CD4-positive, alpha-beta memory T cell (primary cell): ENCODE measurements at places on chromosomes 1 and 21.

DNA sequence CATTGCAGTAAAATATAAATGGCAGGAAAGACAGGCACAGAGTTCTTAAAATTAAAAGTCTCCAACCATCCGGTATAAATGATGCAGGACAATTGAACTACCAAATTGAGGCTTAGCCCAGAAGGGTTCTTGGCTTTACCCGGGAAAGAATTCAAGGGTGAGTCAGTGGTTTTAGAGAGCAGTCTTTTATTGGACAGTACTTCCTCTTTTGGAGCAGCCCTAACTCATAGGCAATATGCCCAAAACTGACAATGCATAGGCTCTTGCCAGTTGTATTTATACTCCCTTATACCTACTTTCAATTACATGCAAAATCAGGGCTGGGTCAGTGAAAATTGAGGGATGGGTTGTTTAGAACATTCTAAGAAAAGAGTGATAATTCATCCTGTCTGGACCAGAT lies 1628.9 kb upstream of the PRMT6 start:
- H3K27me3 ChIP-seq = no peaks in the 10 kb centered on the region
- no peaks in the 10 kb centered on the region for H3K36me3 ChIP-seq
- H3K27ac ChIP-seq = no peak overlapping the region
- H3K4me1 ChIP-seq = no peaks in the 10 kb centered on the region

GRCh38 chr1:231357831-231358354 lies 19.8 kb downstream of the SPRTN start:
- peak; percentile 54 for DNase-seq
- peaks cover 4% of the 10 kb centered on the region for H3K36me3 ChIP-seq
- H3K4me1 ChIP-seq = peaks cover 5% of the 10 kb centered on the region
- no peaks in the 10 kb centered on the region for H3K27me3 ChIP-seq

DNA sequence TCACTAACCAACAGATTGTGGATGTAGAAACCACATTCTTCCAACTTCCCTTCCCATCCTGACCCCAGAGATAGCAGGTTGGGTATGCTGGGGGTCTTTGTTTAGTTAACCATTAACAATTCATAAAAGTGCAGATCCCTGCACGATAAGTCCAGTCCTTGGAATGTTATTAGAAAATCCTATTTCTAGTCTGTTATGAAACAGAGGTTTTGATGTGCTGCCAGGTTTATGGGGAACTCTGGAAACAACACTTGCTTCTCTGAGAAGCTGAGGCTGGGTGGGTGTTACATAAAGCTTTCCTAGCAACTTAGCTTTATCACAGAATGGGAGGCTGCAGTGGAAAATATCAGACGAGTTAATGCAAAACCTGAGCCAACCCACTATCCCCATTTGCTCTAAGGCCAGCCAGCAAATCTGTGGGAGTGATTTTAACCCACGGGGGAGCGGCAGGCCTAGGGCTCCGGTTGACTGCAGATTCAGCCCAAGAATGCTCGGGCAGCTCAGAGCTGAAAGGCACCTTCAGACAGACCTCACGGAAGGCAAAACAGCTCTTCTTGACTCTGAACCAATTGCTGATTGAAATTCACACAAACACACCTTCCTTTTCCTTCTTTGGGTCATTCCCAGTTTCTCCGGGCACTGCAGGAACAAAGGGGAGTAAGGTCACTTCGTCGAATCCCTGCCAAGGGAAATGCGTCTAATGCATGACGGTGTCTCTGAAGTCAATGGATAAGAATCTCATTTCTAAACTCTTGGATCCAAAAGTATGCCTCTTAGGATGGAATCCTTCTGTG lies 111.7 kb upstream of the IRF2BP2 start:
- peaks cover 53% of the 10 kb centered on the region for H3K4me1 ChIP-seq
- H3K4me3 ChIP-seq = no peak overlapping the region
- no peak for DNase-seq
- H3K36me3 ChIP-seq = no peaks in the 10 kb centered on the region
- H3K27ac ChIP-seq = no peak overlapping the region
- H3K27me3 ChIP-seq = no peaks in the 10 kb centered on the region

GRCh38 chr1:174301295-174302077 lies 142.2 kb downstream of the RABGAP1L start:
- H3K4me1 ChIP-seq = no peaks in the 10 kb centered on the region
- DNase-seq = no peak
- no peaks in the 10 kb centered on the region for H3K36me3 ChIP-seq
- H3K27ac ChIP-seq = no peak overlapping the region

DNA sequence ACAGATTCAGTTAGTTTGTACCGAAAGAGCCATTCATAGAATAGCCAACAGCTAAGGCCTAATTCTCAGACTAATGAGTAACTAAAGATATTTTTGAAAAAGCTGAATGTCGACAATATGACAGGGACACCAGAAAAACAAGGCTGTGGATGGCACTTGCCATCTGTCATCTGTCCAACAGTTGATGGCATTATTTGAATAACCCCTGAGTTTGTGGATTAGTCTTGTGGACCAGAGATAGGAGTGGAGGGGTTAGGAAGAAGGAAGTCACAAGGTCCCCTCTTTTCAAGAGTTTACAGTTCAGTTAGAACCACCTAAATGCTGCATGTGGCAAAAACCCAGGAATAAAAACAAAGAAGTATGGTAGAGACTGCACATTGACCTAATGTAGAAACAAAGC lies 356.5 kb upstream of the DUSP10 start:
- H3K27me3 ChIP-seq = no peaks in the 10 kb centered on the region
- H3K27ac ChIP-seq = no peak overlapping the region
- no peaks in the 10 kb centered on the region for H3K36me3 ChIP-seq
- no peak for DNase-seq
- no peak overlapping the region for H3K4me3 ChIP-seq
- no peaks in the 10 kb centered on the region for H3K4me1 ChIP-seq

- H3K4me3 ChIP-seq = peak overlapping the region; percentile 24
- peaks cover 18% of the 10 kb centered on the region for H3K4me1 ChIP-seq
- H3K27me3 ChIP-seq = peaks cover 6% of the 10 kb centered on the region
Observed at GRCh38 chr1:227948493-227949260, 945 bp upstream of the WNT9A start.

GRCh38 chr1:220438741-220439140 lies 89.2 kb upstream of the MARK1 start:
- no peaks in the 10 kb centered on the region for H3K4me1 ChIP-seq
- H3K4me3 ChIP-seq = no peak overlapping the region
- H3K27me3 ChIP-seq = no peaks in the 10 kb centered on the region
- H3K27ac ChIP-seq = no peak overlapping the region
- H3K36me3 ChIP-seq = no peaks in the 10 kb centered on the region

DNA sequence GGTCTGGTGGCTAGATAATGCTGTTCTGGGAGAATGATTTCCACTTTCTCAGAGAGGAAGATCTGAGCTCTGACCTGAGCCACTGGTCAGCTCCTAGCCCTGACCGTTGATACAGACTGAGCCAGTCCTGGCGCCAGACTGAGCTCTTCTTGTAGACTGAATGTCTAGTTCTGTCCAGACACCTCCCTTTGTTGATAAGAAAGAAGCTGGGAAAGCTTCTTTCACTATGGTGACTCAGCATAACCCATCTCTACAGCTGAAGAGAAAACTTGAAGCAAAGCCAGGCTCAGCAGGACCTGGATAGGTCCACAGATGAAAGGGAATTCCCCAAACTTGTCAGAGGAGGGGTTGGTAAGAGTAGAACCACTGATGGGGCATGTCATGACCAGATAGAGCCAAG lies 9.9 kb upstream of the TRABD2B start:
- H3K27ac ChIP-seq = no peak overlapping the region
- no peaks in the 10 kb centered on the region for H3K4me1 ChIP-seq
- H3K27me3 ChIP-seq = no peaks in the 10 kb centered on the region

GRCh38 chr21:31604591-31605190 lies 54.8 kb upstream of the SOD1 start:
- H3K4me3 ChIP-seq = no peak overlapping the region
- H3K4me1 ChIP-seq = no peaks in the 10 kb centered on the region
- no peaks in the 10 kb centered on the region for H3K36me3 ChIP-seq

GRCh38 chr1:87963556-87963955 lies 634.9 kb downstream of the LMO4 start:
- H3K27me3 ChIP-seq = no peaks in the 10 kb centered on the region
- H3K4me1 ChIP-seq = no peaks in the 10 kb centered on the region
- H3K36me3 ChIP-seq = no peaks in the 10 kb centered on the region

- H3K27me3 ChIP-seq = no peaks in the 10 kb centered on the region
- DNase-seq = no peak
- H3K4me1 ChIP-seq = peaks cover 28% of the 10 kb centered on the region
- peak overlapping the region; percentile 66 for H3K27ac ChIP-seq
- peak overlapping the region; percentile 68 for H3K4me3 ChIP-seq
- H3K36me3 ChIP-seq = no peaks in the 10 kb centered on the region
Observed at GRCh38 chr1:2049225-2049717, 940 bp upstream of the PRKCZ start.

DNA sequence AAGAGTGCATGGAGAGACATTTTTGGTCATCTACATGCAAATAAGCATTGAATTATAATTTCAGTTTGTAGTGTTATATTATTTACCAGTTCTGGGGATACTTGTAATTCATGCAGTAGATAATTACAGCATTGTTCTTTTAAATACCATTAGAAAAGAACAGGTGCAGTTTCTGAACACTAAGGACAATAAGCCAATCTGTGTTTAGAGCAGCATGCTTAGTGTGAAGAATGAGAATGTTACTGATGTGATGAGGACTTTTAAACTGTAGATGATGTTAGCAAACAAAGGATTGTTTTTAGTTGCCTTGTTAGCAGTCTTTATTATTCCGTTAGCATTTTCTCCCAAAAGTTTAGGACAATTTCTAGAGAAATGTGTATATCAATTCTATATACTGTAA lies 348.3 kb downstream of the BRINP3 start:
- H3K4me1 ChIP-seq = no peaks in the 10 kb centered on the region
- no peaks in the 10 kb centered on the region for H3K36me3 ChIP-seq
- H3K4me3 ChIP-seq = no peak overlapping the region
- no peak overlapping the region for H3K27ac ChIP-seq
- no peaks in the 10 kb centered on the region for H3K27me3 ChIP-seq
- no peak for DNase-seq

DNA sequence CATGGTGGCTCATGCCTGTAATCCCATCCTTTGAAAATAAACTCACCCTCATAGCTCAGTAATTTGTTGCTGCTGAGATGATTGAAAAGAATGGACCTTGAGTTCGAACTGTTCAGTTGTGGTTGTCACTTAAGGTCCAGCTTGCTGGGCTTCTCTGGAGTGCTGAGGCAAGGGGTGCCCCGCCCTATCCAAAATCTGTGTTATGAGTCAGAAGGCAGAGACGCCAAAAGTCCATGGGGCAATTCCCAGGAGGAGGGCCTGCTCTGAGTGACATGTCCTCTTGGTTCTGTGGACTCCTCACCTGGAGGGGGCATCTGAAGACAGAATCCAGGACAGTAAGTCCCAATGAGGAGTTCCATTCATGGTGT lies 64.8 kb downstream of the MYOM3 start:
- H3K4me1 ChIP-seq = no peaks in the 10 kb centered on the region
- no peak overlapping the region for H3K27ac ChIP-seq
- DNase-seq = no peak
- no peaks in the 10 kb centered on the region for H3K27me3 ChIP-seq
- no peaks in the 10 kb centered on the region for H3K36me3 ChIP-seq
- no peak overlapping the region for H3K4me3 ChIP-seq

DNA sequence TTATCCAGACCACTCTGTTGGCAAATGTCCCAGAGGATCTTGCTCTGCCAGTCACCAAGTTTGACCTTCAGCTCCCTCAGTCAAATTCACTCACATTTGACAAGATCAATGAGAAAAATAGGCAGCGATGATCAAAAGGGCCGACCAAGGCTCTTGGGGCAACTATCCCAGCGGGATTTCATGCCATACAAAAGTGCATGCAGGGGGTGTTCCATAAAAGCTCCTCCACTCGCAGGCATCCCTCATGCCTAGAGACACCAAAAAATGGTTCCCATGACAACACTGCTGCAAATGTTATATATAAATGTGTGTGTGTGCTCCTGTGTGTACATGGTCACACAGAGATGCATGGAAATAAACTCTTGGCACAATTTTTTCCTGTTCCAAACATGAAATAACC lies 16.2 kb upstream of the EIF4G3 start:
- no peak overlapping the region for H3K27ac ChIP-seq
- no peak overlapping the region for H3K4me3 ChIP-seq
- no peak for DNase-seq
- H3K27me3 ChIP-seq = no peaks in the 10 kb centered on the region

DNA sequence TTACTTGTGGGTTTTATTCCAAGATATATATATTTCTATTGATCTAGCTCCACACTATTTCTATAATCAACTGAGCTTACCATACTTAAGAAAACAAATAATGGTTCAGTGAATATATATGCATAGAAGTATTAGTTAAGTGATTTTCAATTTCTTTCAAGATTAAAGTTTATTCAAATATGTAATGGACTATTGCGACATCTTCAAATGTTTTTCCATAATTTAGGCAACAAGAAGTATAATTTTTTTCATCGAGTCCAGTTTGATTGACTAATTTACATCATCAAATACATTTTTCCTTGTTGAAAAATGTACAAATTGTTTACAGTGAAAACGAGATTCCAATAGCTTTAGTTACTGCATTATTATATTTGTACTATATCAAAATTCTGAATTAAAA lies 528.6 kb downstream of the PTPRC start:
- peaks cover 54% of the 10 kb centered on the region for H3K4me1 ChIP-seq
- H3K27me3 ChIP-seq = no peaks in the 10 kb centered on the region
- no peak overlapping the region for H3K27ac ChIP-seq

DNA sequence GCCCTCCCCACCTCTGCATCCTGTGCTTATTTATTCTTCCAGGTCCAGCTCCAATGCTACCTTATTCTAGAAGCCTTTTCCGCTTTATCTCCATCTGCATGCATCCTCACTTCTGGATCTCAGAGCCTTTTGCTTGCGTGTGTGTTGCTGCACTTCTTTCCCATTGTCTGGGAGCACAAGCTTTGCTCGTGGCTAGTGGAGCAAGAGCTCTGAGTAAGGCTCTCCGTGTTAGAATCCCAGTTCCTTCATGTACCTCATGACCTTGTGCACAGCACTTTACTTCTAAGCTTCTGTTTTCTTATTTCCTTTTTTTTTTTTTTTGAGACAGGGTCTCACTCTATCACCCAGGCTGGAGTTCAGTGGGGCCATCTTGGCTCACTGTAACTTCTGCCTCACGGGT lies 140.0 kb upstream of the POU3F1 start:
- DNase-seq = no peak
- no peaks in the 10 kb centered on the region for H3K27me3 ChIP-seq
- H3K27ac ChIP-seq = no peak overlapping the region
- H3K36me3 ChIP-seq = no peaks in the 10 kb centered on the region
- no peak overlapping the region for H3K4me3 ChIP-seq

- DNase-seq = no peak
- H3K27ac ChIP-seq = no peak overlapping the region
- H3K4me3 ChIP-seq = no peak overlapping the region
- no peaks in the 10 kb centered on the region for H3K27me3 ChIP-seq
Observed at GRCh38 chr1:82686774-82687173, 886.0 kb downstream of the ADGRL2 start.
